ENCODE measurements at places on chromosomes 1 and 21.

GRCh38 chr1:145917595-145917994 lies 922 bp downstream of the PEX11B start:
- no peak for DNase-seq

- no peak for DNase-seq
These were observed 11.8 kb upstream of the MED18 start for GRCh38 chr1:28317014-28317413.

- DNase-seq: no peak
These were observed 15.7 kb downstream of the ABCD3 start for GRCh38 chr1:94433866-94434265.

DNA sequence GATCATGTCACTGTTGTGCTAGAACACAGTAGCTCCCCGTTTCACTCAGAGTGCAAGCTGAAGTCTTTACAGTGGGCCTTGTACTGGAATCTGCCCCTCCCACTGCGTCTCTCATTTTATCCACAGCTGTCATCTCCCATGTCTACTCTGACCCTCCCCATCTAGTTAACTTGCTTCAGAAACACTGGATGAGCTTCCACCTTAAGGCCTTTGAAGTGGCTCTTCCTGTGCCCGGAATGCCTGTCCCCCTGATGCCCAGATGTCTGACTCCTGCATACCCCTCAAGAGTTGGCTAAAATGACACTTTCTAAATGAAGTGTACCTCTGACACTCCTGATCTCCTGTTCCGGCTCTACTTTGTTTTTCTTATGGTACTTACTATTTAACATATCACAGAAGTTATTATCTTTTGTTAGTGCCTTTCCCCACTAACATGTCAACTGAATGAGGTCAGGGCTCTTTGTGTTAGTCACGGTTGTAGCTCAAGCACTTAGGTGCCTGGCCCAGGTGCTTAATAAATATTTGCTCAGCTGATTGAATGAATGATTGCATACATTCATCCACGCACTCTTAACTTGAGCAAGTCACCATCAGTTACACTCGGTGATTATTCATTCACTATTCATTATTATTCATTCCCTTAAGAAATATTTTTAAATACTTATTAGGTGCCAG lies 13.3 kb downstream of the ARV1 start:
- no peak for DNase-seq

GRCh38 chr1:10904396-10905358 lies 107.8 kb upstream of the TARDBP start:
- peak; percentile 5 for DNase-seq

GRCh38 chr1:160436966-160437365 lies 36.6 kb downstream of the VANGL2 start:
- no peak for DNase-seq

DNA sequence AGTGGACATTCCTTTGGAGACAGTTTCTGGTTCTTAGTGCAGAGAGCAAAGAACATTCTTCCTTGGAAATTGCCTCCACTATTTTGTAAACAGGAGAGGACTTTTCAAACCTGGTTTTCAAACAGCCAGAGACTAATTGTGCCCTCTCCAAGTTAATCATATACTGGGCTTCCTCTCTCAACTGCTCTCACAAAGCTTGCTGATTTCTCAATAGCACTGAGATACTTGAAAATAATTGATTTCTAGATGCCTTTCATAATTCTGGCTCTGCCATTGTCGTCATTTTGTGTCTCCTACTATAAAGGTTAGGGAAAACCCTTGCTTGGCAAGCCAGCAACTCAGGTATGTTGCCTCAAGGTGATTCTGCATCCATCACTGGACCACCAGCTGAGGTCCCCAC lies 56.0 kb downstream of the KCNJ15 start:
- no peak for DNase-seq

DNA sequence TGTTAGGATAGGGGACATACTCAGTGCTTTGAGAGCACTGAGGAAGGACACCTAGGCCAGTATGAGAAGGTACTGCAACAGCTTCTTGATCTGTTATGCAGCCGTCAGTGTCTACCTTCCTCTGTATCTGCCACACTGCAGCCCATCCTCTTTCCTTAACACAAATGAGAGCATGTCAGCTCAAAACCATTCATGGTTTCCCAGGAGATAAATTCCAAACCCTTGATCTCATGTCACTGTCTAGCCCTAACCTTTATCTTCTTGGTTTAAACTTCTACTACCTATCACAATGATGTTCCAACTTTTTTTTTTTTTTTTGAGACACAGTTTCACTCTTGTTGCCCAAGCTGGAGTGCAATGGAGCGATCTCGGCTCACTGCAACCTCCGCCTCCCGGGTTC lies 1.4 kb downstream of the ZMYND12 start:
- DNase-seq: no peak

GRCh38 chr1:229623838-229624237 lies 2.1 kb downstream of the TAF5L start:
- DNase-seq: no peak

DNA sequence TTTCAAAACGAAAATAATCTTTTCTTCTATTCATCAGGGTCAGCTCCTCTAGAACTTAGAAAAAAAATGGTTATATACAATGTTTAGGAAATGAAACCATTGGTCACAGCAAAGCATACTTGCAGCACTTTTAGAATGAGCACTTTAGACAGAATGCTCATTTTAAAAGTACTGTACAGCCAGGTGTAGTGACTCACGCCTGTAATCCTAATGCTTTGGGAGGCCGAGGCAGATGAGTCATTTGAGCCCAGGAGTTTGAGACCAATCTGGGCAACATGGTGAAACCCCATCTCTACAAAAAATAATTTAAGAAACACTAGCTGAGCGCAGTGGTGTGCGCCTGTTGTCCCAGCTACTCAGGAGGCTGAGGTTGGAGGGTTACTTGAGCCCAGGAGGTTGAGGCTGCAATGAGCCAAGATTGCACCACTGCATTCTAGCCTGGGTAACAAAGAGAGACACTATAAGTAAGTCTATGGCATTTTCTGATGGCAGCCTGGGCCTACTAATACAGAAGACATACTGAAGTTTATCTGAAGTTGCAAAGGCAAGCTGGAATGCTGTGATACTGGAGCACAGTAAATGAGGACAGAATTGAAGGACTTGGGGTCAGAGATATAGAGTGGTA lies 48.9 kb upstream of the ZNF326 start:
- no peak for DNase-seq

DNA sequence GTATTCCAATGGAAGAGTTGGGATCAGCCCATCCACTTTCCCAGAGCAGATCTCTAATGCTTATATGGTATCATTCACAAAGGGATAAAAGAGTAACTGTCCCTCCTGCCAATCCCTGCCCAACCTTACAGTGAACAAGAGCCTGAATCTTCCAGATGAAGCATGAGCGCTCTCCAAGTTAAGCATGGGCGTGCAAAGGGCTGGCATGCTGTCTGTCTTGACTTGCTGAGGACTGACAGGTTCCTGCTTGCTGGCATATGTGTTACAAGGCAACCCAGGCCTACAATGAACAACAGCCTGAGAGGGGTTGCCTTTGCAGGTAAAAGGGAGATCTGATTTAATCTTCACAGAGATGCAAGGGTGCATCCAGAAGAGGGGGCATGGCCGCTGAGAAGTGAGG lies 155.6 kb upstream of the SOD1 start:
- no peak for DNase-seq

GRCh38 chr1:223707256-223708000 lies 4.9 kb upstream of the CAPN2 start:
- DNase-seq: no peak

GRCh38 chr1:17372955-17373354 lies 959 bp downstream of the PADI6 start:
- DNase-seq: no peak

DNA sequence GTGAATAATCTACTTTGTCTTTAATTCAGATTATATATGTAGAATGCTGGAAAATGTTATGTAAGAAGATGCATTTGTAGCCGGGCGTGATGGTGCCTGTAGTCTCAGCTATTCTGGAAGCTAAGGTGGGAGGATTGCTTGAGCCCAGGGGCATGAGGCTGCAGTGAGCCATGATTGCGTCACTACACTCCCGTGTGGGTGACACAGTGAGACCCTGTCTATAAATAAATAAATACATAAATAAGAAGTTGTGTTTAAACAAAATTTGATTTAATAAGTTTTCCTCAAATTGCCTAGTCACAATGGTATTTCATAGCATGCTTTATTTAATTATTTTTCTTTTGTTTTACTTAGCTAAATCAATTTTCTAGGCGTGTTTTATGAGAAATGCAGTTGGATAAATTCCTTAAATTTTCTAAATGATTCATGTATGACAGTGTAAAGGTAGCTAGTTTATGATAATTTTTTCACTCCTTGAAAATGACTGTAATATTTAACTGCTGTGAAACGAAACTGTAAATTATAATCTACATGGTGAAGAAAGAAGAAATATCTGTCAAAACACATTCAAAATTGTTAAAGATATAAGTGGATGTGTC lies 232.6 kb downstream of the SRGAP2C start:
- DNase-seq: no peak

- DNase-seq: no peak
These were observed 2.4 kb upstream of the PIK3R3 start for GRCh38 chr1:46134660-46135331.

- DNase-seq: peak; percentile 94
These were observed at the start of gene TRNP1 for GRCh38 chr1:26993237-26994019. TSS of gene TRNP1 (plus strand) at chr1:26993692. CDS start at chr1:26993787, 95 bp downstream.

DNA sequence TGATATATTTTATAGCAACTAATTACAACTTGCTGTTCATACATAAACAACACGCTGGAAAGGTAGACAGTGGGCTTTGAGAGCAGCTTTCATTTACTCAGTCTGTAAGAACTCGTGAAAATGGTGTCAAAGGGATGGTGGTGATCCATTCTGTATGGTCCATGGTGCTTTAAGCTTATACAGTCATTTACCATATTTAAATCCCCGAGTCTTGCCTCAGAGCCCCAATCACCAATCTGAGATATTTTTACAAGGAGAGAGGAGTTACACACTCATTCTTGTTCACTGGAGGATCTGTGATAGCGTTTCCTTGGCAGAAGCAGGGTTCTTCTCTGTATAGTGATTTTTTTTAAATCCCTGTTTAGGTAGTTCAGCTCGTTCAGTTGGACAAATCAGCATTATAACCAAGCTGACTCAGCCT lies 694.6 kb downstream of the USP25 start:
- DNase-seq: no peak

- no peak for DNase-seq
These were observed 246.0 kb downstream of the RERE start for GRCh38 chr1:8571200-8571984.

- DNase-seq: no peak
These were observed 133.4 kb downstream of the EDEM3 start for GRCh38 chr1:184621260-184621659.

DNA sequence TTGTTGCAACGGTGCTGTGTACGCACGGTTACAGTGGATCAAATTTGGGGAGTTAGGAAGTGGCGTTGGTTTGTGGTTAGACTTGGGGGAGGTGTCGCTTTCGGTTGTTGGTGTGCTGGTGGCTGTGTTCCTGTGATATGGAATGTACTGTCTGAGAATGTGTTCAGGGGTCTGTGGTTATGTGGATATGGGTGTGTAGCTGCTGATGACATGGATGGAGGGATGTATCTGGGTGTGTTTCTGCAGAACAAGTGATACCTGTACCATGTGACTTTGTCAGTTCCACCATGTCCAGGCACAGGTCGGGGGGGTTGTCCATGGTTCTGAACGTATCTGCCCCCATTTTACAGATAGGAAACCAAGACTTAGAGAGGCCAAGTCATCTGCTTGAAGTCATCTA lies 22.7 kb downstream of the PAX7 start:
- DNase-seq: no peak

- DNase-seq: no peak
These were observed 15.9 kb downstream of the RGS5 start for GRCh38 chr1:163186862-163187261.

DNA sequence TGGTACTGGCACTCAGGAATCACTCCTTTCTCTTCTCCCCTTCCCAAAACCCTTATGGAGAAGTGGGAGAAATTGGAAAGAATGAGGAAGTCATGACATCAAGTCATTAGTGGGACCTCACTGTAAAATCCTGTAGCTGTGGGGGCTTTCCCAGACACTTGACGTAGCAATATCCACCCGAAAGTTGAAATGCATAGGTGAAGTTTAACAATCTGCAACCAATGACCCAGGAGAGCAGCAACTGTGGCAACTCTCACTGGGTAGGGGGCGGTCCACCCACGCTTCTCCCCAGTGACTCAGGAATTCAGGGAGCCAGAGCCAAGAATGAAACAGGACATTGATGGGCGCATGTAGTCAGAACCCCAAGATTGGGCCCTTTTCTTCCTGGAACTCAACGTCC lies 27.0 kb downstream of the ABCA4 start:
- DNase-seq: peak; percentile 31

- no peak for DNase-seq
These were observed 268.7 kb upstream of the SGIP1 start for GRCh38 chr1:66265268-66265667.

DNA sequence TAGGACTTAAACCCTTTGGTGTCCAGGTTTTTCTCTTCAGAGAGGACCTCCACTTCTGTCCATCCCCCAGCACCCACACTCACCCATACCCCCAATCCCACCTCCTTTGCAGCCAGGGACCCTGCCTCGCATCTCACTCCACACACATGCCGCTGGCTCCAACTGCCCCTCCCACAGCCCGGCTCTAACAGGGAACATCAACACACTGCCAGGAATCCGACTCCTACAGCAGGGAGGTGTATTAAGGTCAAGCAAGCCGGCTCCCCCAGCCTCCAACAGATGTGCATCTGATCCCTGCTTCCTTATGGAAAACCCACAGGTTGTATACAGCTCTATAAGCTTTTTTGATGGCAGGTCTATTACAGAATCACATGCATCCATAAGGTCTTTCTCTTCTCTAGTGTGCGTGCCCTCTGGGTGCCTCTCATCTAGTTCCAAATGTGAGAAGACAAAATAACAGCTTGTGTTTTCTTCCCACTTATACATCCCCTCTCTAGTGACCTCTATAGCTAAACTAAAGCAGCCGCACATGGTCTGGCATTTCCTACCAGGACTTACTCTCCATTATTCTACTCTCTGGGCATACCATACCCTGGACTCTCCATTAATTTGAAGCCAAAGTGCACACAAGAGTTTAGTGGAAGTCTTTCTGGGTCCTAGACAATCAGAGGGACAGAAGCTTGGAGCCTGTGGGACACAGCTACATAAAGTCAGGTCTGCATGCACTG lies 16.3 kb downstream of the PIK3C2B start:
- DNase-seq: no peak

GRCh38 chr21:43815107-43815613 lies 25.8 kb downstream of the RRP1 start:
- peak; percentile 89 for DNase-seq

DNA sequence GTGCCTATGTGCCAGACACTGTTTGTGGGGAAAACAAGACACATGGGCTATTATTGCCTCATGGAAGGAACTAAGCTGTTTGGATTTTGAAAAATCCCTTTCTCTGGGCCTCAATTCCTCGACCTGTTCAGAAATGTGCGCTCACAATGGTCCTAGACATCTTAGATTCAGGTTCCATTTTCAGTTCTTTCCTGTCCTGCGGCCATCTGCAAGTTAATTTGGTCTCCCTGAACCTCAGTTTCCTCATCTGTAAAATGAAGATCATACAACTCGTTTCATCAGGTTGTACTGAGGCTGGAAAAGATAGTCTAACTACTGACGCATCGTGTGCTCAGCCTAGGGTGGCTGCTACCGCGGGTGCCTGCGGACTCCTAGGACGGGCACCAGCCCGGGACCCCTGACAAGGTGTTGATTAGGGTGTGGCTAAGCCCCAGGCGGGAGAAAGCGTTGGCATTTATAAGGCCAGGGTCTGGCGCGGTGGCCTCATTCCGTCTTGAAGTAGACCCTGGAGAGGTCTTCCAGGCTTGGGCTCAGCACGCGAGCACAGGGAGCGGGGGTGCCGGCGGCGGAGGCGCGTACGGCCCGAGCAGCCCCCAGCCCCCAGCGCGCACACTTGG lies 493 bp upstream of the ELOA start:
- DNase-seq: no peak

All from iPS-NIHi11 (cell line).